ENCODE measurements at places on chromosomes 7 and 10.

- no peak for DNase-seq
These were observed 1.6 kb downstream of the KLHDC10 start for GRCh38 chr7:130071701-130072622.

DNA sequence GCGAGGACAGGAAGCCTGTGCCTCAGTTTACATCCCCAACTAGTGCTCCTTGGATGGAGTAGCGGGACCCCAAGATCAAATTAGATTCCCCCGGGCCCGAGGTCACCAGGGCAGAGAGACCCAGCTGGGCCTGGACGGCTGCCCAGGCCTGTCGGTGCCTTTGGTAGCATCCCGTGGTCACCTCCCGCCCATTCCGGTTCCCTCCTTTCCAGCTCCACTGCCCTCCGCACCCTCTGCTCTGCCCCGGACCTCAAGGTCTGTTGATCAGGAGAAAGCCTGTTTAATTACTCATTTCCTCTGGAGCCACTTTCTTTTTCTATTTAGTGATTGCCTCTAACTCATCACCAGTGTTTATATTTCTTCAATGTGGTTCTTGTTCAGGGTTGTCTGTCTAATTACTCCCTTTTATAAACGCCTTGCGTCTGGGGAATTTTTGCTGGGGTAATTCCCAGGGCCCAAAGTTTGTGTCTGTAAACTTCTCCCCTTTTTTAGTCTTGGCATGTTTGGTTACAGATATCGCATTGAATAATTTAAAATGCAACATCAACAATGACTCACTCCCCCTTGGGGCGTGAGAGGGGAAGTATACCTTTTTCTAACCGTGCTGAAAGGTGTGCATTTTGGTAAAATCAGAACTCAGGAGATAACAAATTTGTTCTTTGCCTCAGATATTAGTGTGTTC is 1.9 kb downstream of the FOXK1 start:
- no peak for DNase-seq

DNA sequence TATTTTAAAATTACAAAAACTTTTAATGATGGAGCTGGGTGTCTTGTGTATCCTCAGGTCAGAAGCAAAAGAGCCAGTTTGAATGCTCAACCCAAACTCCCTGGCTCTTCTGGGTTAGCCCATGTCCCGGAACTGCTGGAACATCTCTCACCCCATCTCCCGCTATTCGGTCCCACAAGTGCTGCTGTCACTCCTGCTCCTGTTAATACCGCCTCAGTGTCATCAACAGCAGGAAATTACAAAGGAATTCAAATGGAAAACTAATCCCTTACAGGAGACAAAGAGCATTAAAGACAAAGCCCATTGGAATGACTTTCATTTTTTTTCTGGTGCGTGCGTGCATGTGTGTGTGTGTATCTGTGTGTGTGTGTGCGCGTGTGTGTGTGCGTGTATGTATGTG is 112.0 kb upstream of the C7orf33 start:
- no peak for DNase-seq

- no peak for DNase-seq
These were observed 129.6 kb downstream of the DOCK1 start for GRCh38 chr10:127034790-127035189.

DNA sequence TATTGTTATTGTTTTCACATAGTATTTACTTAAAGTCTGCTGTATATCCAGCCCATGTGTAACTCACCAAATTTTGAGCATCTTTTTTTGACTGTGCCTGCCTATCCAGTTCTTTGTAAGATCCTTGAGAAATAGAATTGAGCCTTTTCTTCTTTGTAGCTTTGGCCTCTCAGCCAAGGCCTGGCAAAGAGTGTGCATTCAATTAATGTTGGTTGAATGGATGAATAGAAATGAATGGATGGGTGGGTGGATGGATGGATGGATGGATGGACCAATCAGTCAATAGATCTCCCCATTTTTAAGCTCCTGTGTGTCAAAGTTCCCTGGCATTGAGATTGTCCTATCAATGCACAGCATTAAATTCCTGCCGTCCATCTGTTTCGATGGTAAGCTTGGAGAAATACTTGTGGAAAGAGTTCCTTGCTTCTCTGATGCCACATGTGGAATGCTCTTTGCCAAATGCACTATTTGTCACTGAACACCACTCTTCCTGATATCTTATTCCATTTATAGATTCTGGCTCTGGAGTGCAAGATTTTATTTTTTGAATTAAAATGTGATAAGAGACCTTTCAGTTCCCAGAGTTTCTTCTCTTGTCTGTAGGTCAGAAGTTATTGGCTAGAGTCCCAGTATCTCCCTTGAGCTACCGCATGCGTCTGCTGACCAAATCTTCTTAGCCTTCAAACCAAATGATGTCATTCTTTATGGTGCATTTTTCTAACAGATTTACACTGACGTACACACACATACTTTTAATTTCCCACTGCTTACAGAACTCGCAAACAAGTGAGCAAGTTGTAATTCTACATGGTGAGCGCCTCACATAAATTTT is 20.7 kb upstream of the ADRB1 start:
- DNase-seq = no peak
